ENCODE measurements at places on chromosomes 12 and 14. TPM values are rescaled to one million over a fixed set of nuclear protein-coding genes. Genes with fewer than 3 reads are reported as not detected.

DNA sequence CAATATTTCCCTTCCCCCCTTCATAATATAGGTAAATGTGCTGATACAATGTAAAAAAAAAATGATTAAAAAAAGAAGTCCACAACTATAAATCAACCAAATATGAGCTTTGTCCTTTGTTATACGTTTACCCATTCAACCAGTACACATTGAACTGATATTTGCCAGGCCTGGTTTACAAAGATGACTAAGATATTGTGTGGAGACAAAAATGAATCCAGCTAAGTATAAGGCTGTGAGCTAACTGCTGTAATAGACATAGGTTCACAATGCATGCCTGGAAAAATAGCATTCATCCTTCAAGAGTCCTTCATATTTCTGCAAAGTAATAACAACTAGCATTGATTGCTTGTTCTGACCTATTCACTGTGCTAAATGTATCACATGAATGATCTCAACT lies 6.9 kb downstream of the C12orf56 start:
- H3K4me3 ChIP-seq, result no peak overlapping the region
- no peak for DNase-seq
- no peaks in the 10 kb centered on the region for H3K27me3 ChIP-seq
- H3K36me3 ChIP-seq, result no peaks in the 10 kb centered on the region
- no peak overlapping the region for H3K27ac ChIP-seq

- peaks cover 4% of the 10 kb centered on the region for H3K36me3 ChIP-seq
- no peak overlapping the region for H3K27ac ChIP-seq
- no peak overlapping the region for H3K4me3 ChIP-seq
- no peaks in the 10 kb centered on the region for H3K4me1 ChIP-seq
- DNase-seq, result peak; percentile 94
These were observed 53.4 kb downstream of the PLBD1 start for GRCh38 chr12:14514154-14514842.

- no peaks in the 10 kb centered on the region for H3K27me3 ChIP-seq
- no peaks in the 10 kb centered on the region for H3K36me3 ChIP-seq
- no peak overlapping the region for H3K4me3 ChIP-seq
- no peak for DNase-seq
- H3K4me1 ChIP-seq, result no peaks in the 10 kb centered on the region
- no peak overlapping the region for H3K27ac ChIP-seq
These were observed 61.6 kb upstream of the KTN1 start for GRCh38 chr14:55518391-55518790.

DNA sequence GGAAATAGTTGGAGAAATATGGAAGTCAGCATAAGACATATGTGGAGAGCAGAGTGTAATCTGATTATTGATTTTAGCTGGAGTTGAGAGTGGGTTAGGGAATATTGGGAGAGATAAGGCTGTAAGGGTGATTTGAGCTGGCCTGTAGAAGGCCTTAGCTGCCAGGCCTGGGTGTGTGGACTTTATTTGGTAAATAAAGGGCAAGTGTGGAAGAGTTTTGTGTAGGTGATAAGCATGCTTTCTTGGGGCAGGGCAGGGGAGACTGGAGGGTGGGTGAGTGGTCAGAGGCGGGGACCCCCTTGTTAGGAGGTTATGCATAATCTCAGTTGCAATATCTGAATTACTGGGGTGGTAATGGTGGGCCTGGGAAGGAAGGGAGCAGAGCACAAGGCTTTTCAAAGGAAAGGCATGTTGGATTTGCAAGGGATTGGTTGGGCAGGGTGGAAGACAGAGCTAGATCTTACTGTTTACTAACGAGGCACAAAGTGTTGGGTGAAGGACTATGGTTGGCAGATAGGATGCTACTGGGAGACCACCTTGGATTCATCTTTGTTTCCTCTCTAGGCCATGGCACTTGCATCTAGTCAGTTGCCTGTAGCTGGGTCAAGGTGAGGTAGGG lies 5.5 kb downstream of the KHNYN start:
- peaks cover 3% of the 10 kb centered on the region for H3K4me1 ChIP-seq
- H3K27ac ChIP-seq, result no peak overlapping the region
- no peak overlapping the region for H3K4me3 ChIP-seq
- no peak for DNase-seq
- no peaks in the 10 kb centered on the region for H3K27me3 ChIP-seq

- H3K27ac ChIP-seq, result no peak overlapping the region
- H3K4me1 ChIP-seq, result peaks cover 2% of the 10 kb centered on the region
- no peaks in the 10 kb centered on the region for H3K36me3 ChIP-seq
- no peak overlapping the region for H3K4me3 ChIP-seq
These were observed 56.1 kb downstream of the BMP4 start for GRCh38 chr14:53900499-53900898.

DNA sequence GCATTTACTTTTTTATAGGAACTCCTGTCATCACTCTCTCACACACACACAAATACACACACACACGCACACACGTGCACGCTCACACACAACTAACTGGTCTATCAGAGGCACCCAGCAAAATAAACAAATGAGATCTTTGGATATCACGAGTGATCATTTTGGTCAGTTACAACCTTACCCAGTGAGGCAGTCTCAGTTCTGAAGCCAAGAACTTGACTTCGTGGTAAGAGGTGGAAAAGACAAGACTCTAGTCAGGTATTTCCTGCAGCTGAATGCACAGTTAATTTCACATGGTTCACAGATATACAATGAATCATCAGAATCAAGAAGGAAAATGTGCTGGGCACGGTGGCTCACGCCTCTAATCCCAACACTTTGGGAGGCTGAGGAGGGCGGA lies 39.4 kb downstream of the ATF7 start:
- H3K36me3 ChIP-seq, result no peaks in the 10 kb centered on the region
- H3K4me3 ChIP-seq, result no peak overlapping the region
- peaks cover 5% of the 10 kb centered on the region for H3K4me1 ChIP-seq
- no peak overlapping the region for H3K27ac ChIP-seq

GRCh38 chr14:55505846-55506245 lies 65.4 kb upstream of the TBPL2 start:
- H3K27ac ChIP-seq, result no peak overlapping the region
- no peaks in the 10 kb centered on the region for H3K36me3 ChIP-seq
- DNase-seq, result no peak

GRCh38 chr12:74349925-74350324 lies 187.7 kb upstream of the ATXN7L3B start:
- no peak for DNase-seq
- no peak overlapping the region for H3K27ac ChIP-seq
- H3K4me1 ChIP-seq, result no peaks in the 10 kb centered on the region
- H3K27me3 ChIP-seq, result no peaks in the 10 kb centered on the region
- H3K36me3 ChIP-seq, result no peaks in the 10 kb centered on the region
- H3K4me3 ChIP-seq, result no peak overlapping the region

- no peak overlapping the region for H3K4me3 ChIP-seq
- no peaks in the 10 kb centered on the region for H3K36me3 ChIP-seq
- no peaks in the 10 kb centered on the region for H3K4me1 ChIP-seq
- no peak overlapping the region for H3K27ac ChIP-seq
These were observed 62.9 kb downstream of the WSCD2 start for GRCh38 chr12:108191938-108192337.

DNA sequence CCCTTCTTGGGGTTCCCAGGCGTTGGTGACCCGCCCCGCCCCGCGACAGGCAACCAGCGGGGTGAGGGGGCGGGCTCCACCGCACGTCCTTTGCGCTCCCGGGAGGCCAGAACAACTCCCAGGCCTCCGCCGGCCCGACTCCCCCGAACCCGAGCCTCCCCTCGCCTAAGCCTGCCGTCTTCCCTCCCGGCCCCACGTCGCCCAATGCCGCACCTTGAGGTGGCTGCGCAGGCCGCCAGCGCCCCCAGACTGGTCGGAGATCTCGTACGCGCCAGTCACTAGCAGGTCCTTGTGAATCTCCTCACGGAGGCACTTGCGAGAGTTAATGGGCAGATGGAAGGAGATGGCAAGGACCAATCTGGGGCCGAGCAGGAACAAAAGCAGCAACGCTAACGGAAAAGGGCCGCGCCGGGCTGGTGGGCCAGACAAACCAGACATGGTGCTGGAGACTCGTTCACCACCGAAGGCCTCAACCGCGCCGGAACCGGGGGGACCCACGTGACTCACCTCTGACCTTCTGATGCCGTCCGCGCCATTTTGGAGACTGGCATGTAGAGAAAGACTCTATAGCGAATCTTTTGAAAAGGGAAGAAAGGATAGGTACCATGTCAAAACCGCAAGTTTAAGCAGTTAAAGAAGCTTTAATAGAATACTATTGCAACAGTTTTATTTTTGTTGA lies at the start of gene TMED10:
Gene TMED10, minus strand, starts transcription at position 471 of the 679 bp plus-strand sequence. Its CDS starts 33 bp downstream, at position 438.
- H3K27me3 ChIP-seq, result no peaks in the 10 kb centered on the region
- no peaks in the 10 kb centered on the region for H3K36me3 ChIP-seq
- H3K4me1 ChIP-seq, result peaks cover 3% of the 10 kb centered on the region
- peak within 1 kb of the TSS; percentile 77 for H3K4me3 ChIP-seq
- peak within 1 kb of the TSS; percentile 93 for H3K27ac ChIP-seq
- DNase-seq, result peak; percentile 95

DNA sequence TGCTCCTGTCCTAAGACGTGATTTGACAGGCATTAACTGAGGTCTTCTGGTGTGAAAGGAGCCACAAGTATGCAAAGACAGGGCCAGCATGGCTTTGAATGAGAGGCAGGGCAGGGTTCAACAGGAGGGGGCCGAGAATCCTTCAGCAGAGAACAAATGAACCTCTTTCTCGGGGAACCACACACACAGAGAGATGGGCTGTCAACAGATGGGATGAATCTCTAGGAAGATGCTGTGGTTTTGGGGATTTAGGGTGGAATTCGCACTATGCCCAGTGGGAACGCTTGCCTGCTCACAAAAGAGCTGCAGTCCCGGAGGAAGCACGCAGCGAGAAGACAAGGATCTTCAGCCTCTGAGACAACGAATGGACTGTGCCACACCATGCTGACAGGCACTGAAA lies 513.4 kb downstream of the GLT1D1 start:
- no peaks in the 10 kb centered on the region for H3K4me1 ChIP-seq
- H3K36me3 ChIP-seq, result no peaks in the 10 kb centered on the region

DNA sequence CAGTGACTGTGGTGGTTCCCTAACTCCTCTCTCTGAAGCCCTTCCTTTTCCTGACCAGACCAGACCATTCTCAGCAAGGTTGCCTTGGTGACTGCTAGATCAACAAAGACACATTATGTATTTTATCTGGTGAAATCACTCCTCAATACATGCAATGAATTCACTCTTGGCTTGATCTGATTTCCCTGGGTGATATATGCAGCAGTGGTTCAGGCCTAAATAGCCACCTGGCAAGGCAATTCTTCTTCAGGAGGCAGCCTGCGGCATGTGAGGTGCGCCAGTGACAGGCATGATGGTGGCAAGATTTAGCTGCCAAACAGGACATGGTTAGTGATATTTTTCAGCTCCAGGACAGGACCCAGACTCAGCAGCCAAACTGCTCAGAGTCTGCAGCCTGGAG lies 350.3 kb upstream of the CCDC196 start:
- H3K4me1 ChIP-seq, result no peaks in the 10 kb centered on the region
- H3K27ac ChIP-seq, result no peak overlapping the region
- no peak for DNase-seq
- no peaks in the 10 kb centered on the region for H3K36me3 ChIP-seq

DNA sequence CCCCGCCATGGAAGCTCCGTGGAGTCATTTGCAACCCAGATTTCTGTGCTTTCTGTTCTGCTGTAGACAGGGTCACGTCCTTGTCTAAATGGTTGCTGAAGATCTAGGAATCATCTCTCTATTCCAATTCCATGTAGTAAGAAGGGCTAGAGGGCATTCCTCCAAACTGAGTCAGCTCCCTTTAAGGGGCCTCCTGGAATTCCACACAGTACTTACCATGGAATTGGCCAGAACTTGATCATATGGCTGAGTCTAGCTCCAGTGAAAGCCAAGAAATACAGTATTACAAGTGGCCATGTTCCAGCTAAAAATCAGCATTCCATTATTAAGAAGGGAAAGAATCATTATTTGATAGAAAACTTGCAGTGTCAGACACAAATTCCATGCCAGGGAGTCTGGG lies 171.9 kb downstream of the PRKCH start:
- no peak for DNase-seq
- H3K4me3 ChIP-seq, result no peak overlapping the region
- peaks cover 3% of the 10 kb centered on the region for H3K4me1 ChIP-seq
- H3K27ac ChIP-seq, result no peak overlapping the region
- H3K27me3 ChIP-seq, result no peaks in the 10 kb centered on the region

- no peaks in the 10 kb centered on the region for H3K27me3 ChIP-seq
- no peaks in the 10 kb centered on the region for H3K36me3 ChIP-seq
- no peak overlapping the region for H3K4me3 ChIP-seq
- DNase-seq, result no peak
These were observed 12.0 kb downstream of the TMEM119 start for GRCh38 chr12:108585864-108586263.

DNA sequence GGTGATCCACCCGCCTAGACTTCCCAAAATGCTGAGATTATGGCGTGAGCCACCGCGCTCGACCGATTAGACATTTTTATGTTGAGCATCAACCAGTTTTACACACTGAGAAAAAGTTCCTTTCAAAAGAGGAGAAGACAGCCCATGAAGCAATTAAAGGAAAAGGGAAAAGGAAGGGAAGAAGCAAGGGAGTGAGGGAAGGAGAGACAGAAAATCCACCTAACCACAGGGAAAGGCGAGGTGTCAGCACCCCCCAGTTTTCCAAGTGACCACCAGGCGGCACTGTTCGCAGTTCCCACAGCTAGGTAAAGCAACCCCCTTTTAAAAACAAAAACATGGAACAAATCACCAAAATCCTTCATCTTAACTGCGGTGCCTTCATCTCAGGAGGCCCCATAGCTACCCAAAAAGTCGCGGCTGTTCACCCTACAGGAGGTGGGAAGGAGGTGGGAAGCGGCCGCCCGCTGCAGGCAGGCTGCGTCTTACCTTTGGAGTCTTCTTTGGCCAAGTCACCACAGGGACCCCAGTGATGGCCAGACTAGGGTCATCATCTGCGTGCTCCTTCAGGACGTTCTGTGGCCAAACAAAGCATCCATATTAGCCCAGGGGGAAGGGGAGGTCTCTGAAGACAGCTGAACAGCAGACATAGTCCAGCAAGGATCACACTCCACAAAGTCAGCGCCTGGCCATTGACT lies 86.6 kb downstream of the KDM2B start:
- H3K36me3 ChIP-seq, result peaks cover 36% of the 10 kb centered on the region
- DNase-seq, result peak; percentile 48
- H3K4me3 ChIP-seq, result no peak overlapping the region

DNA sequence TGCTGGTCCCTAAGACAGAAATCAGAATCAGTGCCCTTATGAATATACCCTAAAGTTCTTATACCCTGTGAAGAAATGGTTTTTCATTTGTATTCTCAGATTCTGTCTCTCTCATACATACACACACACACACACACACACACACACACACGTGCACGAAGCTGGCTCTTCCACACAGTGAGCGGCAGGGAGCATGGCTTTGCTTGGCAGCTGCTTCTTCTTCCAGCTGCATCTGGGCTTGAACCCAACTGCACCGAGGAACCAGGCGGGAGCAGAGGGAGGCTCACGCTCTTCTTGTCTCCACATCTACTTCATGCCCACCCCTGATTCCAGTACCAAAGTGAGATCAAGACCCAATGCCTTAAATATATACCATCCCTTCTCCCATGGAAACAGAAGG lies 19.4 kb downstream of the GRIN2B start:
- no peak overlapping the region for H3K27ac ChIP-seq
- H3K36me3 ChIP-seq, result no peaks in the 10 kb centered on the region
- peaks cover 4% of the 10 kb centered on the region for H3K27me3 ChIP-seq
- DNase-seq, result no peak
- no peak overlapping the region for H3K4me3 ChIP-seq

- H3K4me3 ChIP-seq, result no peak overlapping the region
- H3K4me1 ChIP-seq, result peaks cover 16% of the 10 kb centered on the region
- no peak overlapping the region for H3K27ac ChIP-seq
- DNase-seq, result no peak
These were observed 4.3 kb upstream of the AQP6 start for GRCh38 chr12:49968471-49968870.

SIRT4 gene
- 1.4 TPM for polyA plus RNA-seq

GUCY2C gene
- polyA plus RNA-seq, result 46.1 TPM

PHETA1 gene
- polyA plus RNA-seq, result 44.9 TPM

MMP17 gene
- polyA plus RNA-seq, result not detected

IL26 gene
- not detected for polyA plus RNA-seq

SLC2A13 gene
- 28.5 TPM for polyA plus RNA-seq

NPFF gene
- not detected for polyA plus RNA-seq

TOGARAM1 gene
- 2.4 TPM for polyA plus RNA-seq

GLI1 gene
- polyA plus RNA-seq, result 1.9 TPM

Measured in small intestine (tissue), 16 donors.